Tongue (tissue), 3 donors: ENCODE measurements at places on chromosomes 1 and 21.

- peak; percentile 95 for DNase-seq
Observed at GRCh38 chr1:43868741-43869067, 64.9 kb upstream of the ARTN start.

GRCh38 chr1:64242895-64243756, 39.7 kb downstream of the UBE2U start:
- peak; percentile 58 for DNase-seq

DNA sequence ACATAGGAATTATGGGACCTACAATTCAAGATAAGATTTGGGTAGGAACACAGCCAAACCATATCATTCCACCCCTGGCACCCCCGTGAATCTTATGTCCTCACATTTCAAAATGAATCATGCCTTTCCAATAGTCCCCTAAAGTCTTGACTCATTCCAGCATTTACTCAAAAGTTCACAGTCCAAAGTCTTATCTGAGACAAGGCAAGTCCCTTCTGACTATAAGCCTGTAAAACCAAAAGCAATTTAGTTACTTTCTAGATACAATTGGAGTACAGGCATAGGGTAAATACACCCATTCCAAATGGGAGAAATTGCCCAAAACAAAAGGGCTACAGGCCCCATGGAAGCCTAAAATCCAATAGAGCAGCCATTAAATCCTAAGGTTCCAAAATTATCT, 138.9 kb downstream of the PLPPR5 start:
- no peak for DNase-seq

- no peak for DNase-seq
Observed at GRCh38 chr1:66438062-66438461, 95.9 kb upstream of the SGIP1 start.

DNA sequence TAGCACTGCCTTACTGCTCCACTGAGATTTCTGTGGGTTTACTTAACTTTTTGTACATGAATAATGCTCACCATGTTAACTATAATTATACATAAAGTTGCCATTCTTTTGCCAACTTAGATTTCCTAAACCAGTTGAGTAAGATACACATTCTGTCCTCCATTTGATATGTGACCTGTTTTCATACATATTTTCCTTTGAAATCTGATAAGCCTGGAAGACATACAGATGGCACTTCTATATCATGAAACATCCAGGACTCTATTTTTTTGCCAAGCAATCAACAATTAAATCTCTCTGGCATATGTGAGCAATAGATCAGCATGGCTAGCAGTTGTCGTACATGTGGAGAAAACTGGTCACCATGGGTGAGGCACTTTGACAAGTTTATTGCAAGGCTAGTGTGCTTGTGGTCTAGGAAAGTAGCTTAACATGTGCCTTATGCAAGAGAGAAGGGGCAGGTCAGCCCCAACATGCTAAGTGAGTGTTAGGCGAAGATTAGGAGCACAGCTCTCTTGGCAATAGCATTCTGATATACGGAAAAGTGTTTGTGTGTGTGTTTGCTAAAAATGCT, 14.2 kb downstream of the PRRX1 start:
- no peak for DNase-seq

DNA sequence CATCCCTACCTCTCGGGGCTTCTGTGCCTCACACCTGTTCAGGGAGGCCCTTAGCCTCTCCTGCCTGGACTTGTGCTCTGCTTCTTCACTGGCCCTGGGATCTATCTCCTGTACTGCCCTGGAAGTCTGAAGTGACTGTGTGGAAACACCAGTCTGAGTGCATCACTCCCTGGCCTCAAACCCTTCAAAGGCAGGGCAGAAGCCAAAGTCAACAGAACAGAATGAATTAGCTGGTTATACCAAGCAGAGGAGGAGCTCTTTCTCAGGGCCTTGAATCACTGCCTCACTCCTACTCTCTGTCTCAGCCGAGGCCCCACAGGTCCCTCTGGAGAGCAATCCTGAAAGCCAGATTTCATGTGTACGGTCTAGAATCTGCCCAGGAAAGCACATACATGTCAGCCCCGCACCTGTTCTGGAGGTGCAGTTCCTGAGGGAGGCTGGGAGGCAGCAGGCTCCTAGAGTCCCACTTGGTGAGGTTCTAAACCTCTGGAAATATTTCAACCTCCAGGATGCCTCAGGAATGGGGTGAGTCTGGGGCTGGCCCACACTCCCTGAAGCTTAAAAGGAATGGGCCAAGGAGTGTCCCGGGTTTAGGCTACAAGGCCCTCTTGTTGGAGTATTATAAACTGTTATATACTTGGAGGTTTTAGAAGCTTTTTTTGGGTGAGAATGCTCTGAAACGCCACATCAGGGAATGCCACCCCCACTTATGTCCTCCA, 98.3 kb downstream of the ABCA4 start:
- DNase-seq: no peak

- no peak for DNase-seq
Observed at GRCh38 chr1:169387399-169387798, 19.4 kb downstream of the BLZF1 start.

DNA sequence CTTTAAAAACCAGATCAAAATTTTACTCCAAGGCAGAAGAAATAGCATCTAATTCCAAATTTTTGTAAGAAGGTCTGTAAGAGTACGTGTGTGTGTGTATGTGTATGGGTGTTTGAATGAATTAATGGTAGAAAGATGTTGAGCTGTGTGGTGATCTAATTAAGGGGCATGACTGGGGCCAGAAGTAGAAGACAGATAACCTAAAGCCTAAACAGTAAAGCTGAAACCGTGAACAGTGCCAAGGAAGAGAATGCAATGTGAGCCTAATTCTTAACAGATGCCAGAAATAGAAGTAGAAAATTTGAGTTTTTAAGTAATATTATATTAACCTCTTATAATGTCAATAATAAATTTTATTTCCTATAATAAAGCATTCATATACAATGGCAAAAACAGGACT, 38.2 kb downstream of the BRINP3 start:
- DNase-seq: no peak

DNA sequence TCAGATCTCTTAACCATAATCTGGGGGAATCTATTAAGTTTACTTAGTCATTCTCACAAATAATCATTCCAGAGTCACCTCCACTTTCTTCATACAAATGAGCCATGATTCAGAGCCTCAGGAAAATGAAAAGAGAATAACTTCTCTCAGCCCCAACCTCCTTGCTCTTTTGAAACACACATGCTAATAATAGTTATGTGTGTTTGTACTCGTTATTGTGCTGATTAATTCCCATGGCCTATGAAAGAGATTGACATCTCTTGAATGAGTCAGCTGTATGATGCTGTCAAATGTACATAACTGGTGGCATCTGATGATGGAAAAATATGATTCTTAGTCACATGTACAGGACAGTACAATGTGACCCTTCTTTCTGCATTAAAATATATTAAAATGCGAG, 41.5 kb downstream of the DTL start:
- DNase-seq: no peak

- no peak for DNase-seq
Observed at GRCh38 chr1:4970532-4970931, 316.1 kb downstream of the AJAP1 start.

- DNase-seq: no peak
Observed at GRCh38 chr1:92519043-92519442, 32.3 kb upstream of the GFI1 start.

DNA sequence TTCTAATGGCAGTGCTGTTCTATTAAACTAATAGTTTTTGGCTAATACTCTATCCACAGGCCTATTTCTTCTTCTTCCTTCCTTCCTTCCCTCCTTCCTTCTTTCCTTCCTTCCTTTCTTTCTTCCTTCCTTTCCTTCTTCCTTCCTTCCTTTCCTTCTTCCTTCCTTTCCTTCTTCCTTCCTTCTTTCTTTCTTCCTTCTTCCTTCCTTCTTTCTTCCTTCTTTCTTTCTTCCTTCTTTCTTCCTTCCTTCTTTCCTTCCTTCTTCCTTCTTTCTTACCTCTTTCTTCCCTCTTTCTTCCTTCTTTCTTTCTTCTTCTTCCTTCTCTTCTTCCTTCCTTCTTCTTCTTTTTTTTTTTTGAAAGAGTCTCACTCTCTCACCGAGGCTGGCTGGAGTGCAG, 31.7 kb downstream of the CCDC190 start:
- no peak for DNase-seq

DNA sequence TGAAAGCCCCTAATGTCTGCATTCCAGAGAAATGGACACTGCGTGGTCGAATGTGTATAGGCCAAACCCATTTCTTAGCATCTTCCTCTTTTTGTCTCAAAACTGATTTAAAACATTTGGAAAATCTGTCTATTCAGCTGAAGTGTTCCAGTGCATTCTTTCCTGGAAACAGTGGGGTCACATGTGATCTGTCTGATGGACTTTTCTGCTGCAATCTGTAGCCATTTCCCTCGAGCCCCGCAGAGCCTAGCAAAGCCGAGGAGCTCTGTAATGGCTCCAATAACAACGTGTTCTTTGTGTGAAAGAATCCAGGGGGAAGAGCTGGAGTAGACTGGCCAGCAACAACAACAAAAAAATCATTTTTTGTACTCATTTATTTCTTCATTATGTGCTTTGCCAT, 329.3 kb downstream of the BARHL2 start:
- DNase-seq: peak; percentile 36

GRCh38 chr1:27095576-27095975, 59.3 kb downstream of the SLC9A1 start:
- no peak for DNase-seq

DNA sequence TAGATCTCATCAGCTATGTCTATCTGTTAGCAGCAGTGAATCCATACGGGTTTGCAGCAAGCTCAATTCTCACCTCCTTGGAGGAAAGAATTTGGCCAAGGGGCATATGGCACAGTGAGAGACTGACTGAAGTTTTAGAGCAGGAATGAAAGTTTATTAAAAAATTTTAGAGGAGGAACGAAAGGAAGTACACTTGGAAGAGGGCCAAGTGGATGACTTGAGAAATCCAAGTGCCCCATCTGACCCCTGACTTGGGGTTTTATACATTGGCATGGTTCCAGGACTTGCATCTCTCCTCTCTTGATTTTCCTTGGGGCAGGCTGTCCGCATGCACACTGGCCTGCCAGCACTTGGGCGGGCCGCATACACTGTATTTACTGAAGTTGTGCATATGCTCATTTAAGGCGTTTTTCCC, 9.2 kb upstream of the OSBPL9 start:
- DNase-seq: no peak

GRCh38 chr1:211685823-211686222, 10.4 kb upstream of the NEK2 start:
- no peak for DNase-seq

DNA sequence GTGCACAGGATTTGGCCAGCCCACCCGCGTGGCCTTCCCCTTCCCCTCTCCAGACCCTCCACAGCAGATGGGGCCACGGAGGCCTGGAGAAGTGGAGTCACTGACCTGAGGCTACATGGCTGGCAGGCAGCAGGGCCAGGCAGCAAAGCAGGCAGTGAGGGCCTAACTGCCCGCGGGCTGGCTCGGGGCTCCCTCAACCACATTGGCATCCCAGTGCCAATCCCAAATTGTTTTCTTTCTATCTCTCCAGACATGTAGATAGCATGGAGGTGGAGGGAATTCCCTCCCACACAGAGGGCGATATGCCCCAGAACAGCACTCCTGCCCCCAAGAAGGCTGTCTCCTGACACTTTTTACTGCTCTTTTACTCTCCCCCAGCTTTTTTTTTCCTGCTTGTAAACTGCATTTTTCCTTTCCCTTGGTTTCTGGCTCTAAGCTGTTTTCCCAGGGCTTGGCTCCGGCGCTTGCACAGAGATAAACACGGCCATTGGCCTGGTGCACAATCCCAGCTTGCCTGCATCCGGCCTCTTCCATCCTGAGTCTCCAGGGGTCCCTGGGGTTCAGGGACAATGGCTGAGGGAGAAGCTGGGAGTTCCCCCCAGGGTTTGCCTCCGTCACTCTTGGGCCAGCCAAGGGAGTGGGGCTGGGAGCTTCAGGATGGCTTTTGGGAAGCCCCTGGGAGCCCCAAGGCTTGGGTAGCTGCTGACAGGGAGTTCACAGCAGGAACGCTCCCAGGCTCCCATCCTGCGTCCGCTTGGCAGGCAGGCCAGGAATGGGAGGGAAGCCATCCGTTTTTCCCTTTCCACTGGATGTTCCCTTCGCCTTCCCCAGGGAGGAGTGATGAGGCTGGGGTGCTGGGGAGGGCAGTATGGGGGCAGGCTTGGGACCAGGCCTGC, 7.0 kb downstream of the EPHX1 start:
- DNase-seq: peak; percentile 39

DNA sequence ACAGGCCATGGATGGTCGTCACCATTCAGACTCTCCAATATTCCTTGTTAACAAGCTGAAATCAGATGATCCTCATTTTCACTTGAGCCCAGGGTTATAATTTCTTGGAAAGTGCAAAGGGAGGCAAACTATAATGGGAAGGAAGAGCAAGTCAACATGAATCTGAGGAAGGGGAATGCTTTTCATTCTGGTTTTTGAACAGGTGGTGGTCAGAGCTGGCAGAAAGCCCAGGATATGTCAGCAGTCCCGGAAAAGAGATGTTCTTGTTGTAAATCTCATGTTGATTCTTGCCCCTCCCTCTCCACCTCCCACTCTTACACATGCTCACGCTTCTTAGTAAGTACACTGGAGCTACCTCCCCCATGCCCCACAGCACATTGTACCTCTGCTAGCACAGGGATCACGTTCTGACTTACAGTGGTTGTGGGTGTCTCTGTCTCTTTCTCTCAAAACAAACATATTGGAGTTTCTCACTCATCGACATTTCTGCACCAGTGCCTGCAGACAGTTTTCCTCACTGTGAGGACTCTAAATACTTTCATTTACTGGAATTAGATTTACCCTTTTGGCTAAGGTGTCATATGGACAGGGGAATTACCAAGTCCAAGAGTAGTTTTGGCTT, 77.6 kb downstream of the XCL2 start:
- DNase-seq: peak; percentile 96

DNA sequence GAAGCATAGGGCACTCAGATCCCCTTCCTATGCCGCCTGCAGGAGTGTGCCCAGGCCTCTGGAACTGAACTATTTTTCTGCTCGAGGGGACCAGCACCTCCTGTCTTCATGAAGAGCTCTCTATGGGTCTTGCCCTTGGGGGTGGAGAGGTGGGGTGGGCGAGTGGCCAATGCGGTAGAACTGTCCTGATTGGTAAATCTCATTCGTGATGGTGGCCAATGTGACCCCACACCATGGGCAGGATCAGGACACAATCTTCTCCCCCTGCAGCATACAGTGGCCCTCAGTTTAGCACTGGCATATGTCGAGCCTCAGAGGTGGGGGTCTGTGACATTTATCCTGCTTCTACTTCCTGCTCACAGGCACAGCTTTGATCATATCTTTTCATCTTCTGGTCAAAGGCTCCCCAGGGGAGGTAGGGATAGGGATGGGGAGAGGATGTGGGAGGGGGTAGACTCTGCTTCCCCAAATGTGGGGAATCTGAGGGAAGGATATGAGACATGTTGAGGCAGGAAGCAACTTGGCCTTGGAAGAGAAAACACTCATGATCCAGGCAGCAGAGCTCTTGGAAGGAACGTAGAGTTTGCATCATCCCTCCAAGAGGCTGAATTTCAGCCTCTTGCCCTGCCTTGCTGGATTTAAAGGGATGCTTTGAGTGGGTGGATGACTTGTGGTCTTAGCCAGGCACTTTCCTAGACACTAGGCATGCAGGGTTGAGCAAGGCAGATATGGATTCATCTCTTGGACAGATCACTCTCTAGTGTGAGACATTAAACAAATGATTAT, 81.8 kb downstream of the LAMC2 start:
- no peak for DNase-seq
